NCI-H345 (cell line): ENCODE measurements at places on chromosomes 1 and 21.

GRCh38 chr21:16476056-16476825 is 746.5 kb downstream of the USP25 start:
- no peak for DNase-seq

DNA sequence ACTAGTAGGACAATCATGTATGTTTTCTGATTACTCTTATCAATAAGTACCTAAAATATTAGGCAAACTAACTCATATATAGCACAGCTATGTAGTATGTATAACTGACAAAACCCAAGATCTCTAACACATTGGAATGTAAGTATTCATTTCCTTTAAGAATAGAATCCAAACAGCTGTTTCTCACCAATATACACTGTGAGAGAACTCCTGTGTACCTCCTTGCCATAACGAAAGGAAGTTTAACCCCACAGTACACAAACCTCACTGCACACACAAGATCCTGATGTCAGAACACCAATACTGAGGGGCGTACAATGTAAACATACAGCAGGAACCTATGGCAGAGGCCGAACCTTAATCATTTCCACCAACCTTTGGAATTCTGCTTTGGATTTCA is 113.0 kb downstream of the SMYD3 start:
- DNase-seq: no peak

GRCh38 chr1:168829876-168830275 is 100.9 kb upstream of the DPT start:
- DNase-seq: no peak

DNA sequence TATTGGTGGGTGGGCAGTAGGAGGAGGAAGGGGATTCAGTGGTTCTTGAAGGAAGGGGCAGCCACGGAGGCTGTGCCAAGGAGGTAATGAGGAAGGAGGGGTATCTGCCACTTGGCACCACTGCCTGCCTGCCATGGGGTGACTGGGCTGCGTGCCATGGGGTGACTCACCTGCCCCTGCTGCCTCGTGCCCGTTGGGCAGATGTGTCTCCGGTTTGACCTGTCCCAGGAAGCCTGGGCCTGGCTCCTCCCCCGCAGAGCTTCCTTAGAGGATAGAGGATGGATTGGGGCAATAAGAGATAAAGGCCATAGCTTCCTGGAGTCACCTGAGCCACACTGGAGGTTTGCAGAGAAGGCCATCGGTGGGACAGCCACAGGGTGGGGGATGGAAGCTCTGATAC is 1.7 kb downstream of the PADI3 start:
- DNase-seq: no peak

DNA sequence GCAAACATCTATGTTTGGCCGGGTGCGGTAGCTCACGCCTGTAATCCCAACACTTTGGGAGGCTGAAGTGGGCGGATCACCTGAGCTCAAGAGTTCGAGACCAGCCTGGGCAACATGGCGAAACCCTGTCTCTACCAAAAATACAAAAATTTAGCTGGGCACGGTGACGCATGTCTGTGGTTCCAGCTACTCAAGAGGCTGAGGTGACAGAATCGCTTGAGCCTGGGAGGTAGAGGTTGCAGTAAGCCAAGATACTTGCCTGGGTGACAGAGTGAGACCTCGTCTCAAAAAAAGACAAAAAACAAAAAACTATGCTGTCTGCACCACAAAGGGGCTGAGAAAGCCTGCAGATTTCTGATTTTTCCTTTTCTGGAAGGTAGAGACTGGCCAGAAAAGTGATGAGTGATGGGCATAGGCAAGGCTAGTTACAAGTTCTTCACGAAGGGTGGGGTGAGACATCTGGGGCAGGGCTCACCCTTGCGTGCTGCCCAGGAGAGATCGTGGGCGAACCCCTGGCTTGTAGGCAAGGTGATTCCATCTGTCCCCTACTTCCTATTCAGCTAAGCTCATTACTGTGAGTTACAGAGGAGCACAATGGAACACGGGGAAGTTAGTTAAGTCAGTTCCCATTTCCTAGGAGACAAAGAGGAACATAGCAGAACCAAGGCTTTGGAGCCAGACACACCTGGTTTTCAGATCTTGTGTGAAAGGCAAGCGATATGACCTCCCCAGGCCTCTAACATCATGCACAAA is 3.2 kb downstream of the SLC2A1 start:
- DNase-seq: no peak

- DNase-seq: no peak
These were observed 101.6 kb downstream of the ZMYM4 start for GRCh38 chr1:35369922-35370671.

DNA sequence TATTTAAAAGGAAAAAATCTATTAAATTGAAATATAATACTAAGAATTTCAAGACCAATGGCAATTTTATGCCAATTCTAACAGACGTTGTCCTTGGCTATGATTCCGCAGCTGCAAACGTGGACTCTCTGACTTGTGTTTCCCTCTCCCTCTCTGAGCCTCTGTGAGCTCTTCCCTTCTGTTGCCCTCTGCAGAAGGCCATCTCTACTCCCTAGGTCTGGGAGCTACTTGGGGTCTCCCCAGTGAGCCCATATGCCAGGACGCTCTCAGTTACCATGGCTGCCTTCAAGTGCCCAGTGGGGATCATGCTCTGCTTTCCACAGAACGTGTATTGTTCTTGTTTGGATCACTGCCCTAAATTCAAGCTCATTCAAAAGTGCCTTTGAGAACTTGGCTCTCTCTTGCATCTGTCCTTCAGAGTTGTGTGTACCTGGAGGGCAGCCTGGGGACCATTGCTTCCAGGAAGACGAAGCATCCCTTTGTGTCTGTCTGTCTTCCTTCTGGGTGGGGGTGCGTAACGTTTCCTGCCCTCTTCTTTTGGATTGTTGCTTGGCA is 97.5 kb upstream of the TSPAN2 start:
- DNase-seq: no peak

DNA sequence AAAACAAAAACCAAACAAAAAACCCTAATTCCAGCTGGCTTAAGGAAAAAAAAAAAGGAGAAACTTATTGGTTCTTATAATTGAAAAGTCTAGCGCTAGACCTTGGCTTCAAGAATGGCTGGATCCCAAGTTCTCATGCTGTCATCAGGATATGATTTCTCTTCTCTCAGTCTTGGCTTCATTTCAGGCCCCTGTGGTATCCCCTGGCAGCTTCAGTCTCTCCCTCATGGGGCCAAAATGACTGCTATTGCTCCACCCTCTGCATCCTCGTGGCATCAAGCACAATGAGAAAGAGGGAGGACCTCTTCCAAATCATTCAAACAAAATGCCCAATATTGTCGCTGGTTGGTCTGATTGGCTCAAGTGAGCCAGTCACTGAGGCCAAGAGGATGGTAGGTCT is 80.7 kb downstream of the GIPC2 start:
- no peak for DNase-seq

- DNase-seq: no peak
These were observed 187.5 kb downstream of the HHAT start for GRCh38 chr1:210516092-210516656.

DNA sequence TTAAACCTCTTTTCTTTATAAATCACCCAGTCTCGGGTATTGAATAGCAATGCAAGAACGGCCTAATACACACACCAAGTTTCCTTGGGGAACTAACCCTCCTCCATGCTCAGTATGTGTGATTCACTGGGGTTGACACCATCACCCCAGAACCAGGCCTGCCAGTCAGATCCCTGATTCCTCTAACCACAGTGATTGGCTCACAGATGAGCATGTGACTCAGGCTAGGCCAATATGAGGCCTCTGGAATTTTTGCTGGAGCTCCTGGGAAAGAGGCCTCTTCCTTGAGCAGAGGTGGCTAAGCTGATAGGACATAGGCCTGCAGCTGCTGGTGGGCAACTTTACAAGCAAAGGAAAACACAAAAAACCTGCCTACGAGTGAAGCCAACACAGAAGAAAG is 74.7 kb upstream of the ZBTB40 start:
- no peak for DNase-seq
